ENCODE measurements at places on chromosomes 13 and 19.

DNA sequence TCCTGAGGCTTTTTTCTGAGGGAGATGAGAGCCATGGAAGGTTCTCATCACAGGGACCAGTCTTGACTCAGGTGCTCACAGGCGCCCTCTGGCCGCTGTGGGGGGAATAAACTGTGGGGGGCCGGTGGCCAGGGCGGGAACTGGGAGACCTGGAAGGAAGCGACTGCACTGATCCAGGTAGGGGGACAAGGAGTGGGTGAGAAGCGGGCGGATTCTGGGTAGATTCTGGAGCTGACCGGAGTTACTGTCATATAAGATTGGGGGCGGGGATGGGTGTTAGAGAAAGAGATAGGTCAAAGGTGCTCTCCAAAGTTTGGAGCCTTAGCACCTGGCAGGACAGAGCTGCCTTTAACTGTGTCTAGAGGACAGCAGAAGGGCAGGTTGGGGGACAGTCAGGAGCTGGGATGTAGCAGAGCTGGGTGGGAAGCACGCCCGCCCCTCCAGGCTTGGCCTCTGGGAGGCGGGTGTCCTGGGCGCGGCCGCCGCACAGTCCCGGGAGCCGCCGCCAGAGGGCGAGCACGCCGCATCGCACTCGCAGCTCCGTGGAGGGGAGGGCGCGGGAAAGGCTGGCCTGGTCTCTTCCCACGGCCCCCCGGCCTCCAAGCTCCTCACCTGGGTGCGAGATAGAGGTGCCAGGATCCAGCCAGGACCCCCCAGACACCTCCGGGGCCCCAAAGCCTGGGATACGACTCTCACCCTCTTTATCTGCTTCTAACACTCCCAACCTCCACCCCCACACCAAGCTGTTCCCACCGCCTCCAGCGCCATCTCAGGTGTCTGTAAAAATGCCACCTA, 4.2 kb upstream of the DAND5 start:
- peak; percentile 80 for DNase-seq

DNA sequence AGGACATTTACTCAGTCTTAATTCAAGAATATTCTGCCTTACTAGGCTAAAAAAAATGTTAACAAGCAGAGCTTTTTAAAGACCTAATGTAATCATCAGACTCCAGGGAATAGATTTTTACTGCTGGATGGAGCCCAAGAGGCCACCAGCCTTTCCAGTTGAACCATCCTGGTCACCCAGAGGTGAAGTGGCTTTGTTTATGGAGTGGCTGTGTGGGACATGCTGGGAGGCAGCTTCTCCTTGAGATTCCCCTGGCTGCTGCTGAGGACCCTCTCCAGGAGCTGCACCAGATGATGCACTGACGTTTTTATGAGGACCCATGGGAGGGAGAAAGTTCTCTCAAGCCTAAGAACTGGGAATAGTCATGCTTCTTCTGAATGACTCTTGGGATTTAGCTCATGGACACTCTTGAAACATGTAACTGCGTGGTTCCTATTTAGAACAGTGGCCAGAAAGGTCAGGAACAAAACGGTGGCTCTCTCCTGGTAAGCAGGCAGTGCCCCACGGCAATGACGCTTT, 205.9 kb upstream of the MIR17HG start:
- DNase-seq, result no peak

GRCh38 chr19:16497837-16498236, 1.6 kb downstream of the C19orf44 start:
- DNase-seq, result no peak

DNA sequence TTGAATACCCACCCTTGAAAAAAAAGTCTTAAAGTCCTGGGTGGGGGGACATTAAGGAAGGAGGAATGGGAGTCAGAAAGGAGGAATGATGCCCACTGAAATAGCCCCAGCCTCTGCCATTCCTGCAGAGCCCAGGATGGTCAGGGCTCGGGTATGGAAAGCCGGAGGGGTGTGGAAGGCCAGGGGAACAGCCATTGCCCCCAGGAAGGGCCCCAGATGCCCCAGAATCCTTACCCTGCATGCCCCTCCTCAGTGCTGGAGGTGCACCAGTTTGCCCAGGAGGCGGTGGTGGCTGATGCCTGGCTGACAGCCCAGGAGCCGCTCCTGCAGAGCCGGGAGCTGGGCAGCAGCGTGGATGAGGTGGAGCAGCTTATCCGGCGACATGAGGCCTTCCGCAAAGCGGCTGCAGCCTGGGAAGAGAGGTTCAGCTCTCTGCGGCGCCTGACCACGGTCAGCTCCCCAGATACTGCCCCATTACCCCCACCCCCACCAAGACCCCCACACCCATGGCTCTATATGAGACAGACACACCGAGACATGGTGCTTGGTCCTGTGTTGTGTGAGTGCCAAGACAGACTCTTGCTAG, 10.7 kb upstream of the SHKBP1 start:
- no peak for DNase-seq

DNA sequence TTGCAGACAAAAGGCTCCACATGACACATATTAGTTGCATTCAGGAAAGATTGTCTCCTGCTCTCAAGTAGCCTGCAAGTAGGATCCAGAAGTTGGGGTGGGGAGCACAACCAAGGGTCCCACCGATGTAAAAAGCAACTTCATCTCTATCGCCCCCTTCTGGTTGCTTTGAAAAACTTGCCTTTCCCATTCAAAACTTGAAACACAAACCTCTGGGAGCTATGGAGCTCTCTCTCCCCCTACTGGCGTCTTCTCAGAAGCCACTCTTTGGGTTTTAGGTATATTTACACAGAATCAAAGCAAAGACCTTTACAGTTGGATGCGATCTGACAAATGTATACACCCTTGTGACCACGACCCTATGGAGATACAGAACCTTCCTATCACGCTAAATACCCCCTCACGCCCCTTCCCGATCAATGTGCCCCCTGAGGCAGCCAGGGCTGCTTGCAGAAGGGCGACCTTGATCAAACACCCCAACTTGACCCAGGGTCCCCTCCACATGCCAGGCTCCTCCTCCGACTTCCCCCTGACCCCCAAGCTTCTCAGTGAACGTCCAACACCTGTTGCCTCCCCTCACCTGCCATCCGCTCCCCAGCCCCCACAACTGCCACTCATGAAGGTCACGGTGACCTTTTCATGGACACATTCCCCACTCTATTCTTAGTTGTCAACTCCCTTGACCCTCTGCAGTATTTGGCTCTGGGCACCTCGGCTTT, 10.1 kb downstream of the NOSIP start:
- peak; percentile 65 for DNase-seq

- no peak for DNase-seq
These were observed 70.2 kb upstream of the STK24 start for GRCh38 chr13:98647121-98647520.

GRCh38 chr19:8069096-8069973, 16.8 kb downstream of the CCL25 start:
- DNase-seq, result no peak

- no peak for DNase-seq
These were observed 4.6 kb upstream of the SLC44A2 start for GRCh38 chr19:10620786-10621185.

GRCh38 chr19:1668486-1669270, 16.3 kb upstream of the TCF3 start:
- DNase-seq, result no peak

GRCh38 chr13:99980201-99980823, 1.3 kb upstream of the ZIC2 start:
- DNase-seq, result peak; percentile 49

DNA sequence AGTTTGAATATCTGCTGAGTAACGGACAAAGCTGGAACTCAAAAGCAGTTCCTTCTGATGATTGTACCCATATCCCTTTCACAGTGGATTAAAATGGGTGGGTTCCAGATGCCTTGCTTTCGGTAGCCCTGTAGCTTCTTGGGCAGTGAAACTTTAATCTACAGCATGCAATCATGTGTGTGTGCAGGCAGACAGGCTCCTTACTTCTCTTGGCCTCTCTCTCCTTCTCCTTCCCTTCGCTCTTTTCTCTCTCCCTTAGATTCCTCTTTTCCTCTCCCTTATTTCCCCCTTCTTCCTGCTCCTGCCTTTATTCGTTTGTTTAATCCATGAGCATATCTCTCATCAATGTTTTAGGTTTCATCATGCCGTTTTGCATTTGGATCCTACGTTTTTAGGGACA, 8.1 kb downstream of the DGKH start:
- no peak for DNase-seq

GRCh38 chr13:63853816-63854215, 2438.2 kb upstream of the PCDH20 start:
- no peak for DNase-seq

GRCh38 chr13:114001331-114002008, 27.6 kb upstream of the C13orf46 start:
- no peak for DNase-seq

GRCh38 chr13:103715335-103715734, 649.1 kb upstream of the SLC10A2 start:
- no peak for DNase-seq

GRCh38 chr19:40813182-40813581, 14.2 kb downstream of the EGLN2 start:
- DNase-seq, result no peak

GRCh38 chr13:70960841-70961443, 852.7 kb upstream of the KLHL1 start:
- DNase-seq, result no peak

DNA sequence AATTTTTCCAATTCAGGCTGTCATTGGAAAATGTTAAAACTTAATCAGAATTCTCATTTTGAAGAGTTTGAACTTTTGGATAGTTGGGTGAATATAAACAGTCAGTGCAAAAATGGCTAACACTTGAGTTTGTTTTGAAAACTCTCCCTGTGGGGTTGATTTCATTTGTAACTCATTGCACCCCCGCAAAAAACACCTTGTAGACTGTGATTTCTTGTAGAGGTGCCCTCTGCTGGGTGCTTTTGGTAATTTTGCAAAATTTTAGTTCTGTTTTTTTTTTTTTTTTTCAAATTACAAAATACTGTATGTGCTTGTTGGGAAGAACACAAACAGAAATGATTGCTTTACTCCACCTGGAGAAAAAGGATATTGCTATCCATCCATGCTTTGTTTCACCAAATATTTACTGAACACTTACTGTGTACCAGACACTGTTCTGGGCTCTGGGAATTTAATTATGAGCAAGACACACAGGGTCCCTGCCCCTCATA, 28.2 kb upstream of the GPI start:
- peak; percentile 38 for DNase-seq

GRCh38 chr19:30455881-30456280, 83.7 kb downstream of the ZNF536 start:
- DNase-seq, result no peak

DNA sequence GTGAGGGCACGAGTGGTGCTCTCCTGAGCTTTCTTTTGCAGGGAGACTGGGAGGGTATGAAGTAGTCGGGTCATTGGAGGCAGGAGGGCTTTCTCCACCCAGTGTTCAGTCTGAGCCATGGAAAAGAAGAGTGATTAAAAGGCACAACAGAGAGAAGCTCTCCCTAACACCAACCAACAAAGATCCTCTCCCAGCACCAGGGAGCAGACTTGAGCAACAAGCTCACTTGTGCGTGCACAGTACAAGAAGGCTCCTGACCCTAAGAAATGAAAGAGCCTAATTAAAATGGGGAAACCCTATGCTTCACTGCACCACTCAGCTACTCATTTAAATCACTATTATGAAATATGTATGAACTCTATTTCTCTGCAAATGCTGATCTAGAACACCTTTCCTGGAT, 276.3 kb upstream of the SOX21 start:
- DNase-seq, result no peak

GRCh38 chr13:22027566-22027965, 356.7 kb downstream of the FGF9 start:
- DNase-seq, result no peak

DNA sequence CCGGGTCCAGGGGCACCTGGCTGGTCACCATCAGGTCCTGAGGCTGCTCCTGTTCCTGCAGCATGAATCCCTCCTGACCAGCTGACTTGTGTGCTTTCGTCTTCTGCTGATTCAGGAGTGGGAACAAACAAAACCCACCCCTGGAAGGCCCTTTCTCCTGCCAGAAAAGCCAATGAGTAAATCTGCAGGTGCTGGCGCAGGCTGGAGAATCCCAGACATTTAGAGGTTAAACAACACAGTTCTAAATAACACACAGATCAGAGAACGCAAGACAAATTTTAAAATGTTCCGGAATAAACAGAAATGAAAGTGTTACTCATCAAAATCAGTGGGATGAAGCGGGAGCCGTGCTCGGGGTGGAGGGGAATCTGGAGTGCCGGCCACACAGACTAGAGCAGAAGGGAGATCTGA, 60.6 kb upstream of the C13orf46 start:
- no peak for DNase-seq

DNA sequence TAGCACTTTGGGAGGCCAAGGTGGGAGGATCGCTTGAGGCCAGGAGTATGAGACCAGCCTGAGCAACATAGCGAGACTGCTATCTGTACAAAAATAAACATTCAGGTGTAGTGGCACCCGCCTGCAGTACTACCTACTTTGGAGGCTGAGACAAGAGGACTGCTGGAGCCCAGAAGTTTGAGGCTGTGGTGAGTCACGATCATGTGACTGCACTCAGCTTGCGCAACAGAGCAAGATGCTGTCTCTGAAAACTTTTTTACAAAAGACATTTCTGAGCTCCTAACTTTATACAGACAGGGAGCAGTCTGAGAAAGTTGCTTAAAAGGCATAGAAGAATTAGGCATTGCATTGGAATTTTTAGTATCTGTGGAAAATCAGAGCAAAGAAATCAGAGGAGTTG, 10.4 kb upstream of the TBC1D4 start:
- no peak for DNase-seq

GRCh38 chr13:26653310-26653709, 95.8 kb downstream of the WASF3 start:
- DNase-seq, result no peak

GRCh38 chr13:78576261-78576660, 27.1 kb downstream of the POU4F1 start:
- DNase-seq, result no peak

DNA sequence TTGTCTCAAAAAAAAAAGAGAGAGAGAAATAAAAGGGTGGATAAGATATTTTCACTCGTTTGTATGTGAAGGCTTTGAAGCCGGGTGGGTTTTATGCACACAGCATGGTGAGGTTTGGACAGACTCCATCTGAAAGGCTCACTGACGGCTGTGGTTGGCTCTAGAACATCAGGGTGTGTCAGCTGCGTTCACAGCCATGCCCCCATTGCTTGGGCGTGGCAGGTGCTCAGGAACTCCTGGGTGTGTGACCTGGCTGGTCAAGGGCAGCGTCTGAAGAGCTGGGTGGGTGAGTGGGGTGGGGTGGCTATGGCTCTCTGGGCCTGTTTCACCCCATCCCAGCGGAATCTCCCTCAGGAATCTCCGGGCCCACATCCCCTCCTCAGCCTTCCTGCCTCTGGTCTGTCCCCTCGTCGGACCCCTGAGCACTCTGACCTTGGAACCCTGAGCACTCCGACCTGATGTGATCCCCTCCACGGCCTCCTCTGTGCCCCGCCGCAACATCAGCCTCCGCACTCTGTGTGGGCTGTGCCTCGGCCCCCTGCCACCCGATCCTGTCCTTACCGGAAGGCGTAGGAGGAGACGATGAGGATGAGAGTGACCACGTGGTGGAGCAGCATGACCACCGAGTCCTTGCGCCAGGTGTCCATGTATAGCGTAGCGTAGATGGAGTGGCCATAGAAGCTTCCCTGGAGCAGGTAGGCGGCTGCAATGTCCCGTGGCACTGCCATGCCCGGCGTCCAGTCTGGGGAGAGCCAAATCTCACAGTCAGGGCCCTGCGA, 12.2 kb downstream of the CERS1 start:
- DNase-seq, result no peak
